ENCODE measurements at places on chromosomes 12 and 14.

- no peak for DNase-seq
These were observed 21.3 kb upstream of the HSP90B1 start for GRCh38 chr12:103908877-103909276.

DNA sequence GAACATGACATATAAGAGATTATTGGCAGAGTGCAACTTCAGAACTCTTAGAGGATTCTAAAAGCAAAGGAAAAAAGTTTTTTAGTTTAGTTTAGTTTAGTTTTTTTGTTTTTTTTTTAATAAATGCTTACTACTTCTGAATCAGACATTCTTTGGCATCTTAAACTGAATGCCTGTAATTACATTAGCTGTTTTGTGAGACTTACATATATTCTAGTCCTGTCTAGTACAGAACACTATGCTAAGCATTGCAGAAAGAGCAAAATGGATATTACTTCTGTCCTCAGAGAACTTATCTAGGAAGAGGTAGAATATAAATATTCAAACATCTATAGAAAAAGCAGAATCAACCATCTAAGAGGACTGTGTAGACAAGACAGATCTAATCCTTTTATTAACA is 133.2 kb downstream of the RAD51B start:
- DNase-seq: no peak

GRCh38 chr12:8950702-8951478 is 1.4 kb upstream of the M6PR start:
- DNase-seq: no peak

- DNase-seq: no peak
These were observed 5.6 kb downstream of the SIX1 start for GRCh38 chr14:60643463-60644314.

GRCh38 chr12:92540782-92541423 is 161.9 kb upstream of the PLEKHG7 start:
- no peak for DNase-seq

DNA sequence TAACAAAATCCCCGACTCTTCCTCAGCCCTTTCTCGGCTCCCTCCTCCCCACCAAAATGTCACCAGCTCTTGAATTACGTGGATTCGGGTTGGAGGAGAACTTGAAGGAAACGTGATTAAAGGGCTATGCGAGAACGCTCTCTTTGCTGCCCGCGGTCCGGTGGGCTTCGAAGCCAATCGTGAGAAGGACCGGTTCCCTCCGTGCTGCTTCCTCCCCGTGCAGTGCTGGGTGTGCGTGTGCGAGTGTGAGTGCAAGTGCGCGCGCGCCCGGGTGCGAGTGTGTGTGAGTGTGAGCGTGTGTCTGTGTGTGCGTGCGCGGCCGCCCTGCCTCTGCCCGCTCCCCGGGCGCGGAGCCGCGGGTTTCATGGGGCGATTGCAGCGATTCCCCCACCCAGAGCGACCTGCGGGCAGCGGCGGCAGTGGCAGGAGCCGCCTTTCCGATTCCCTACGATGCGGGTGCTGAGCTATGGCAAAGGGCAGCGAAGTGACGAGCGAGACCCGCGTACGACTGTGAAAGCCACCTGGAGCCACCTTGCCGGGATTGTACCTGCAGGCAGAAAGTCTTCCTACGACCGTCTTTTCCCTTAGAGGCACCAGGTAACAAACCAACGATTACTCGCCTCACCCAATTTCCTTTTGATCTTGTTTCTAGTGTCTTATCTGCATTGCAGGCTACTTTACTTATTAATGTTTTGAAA is 1.4 kb downstream of the LRFN5 start:
- DNase-seq: no peak

- no peak for DNase-seq
These were observed 5.9 kb downstream of the FOXA1 start for GRCh38 chr14:37588956-37589714.

DNA sequence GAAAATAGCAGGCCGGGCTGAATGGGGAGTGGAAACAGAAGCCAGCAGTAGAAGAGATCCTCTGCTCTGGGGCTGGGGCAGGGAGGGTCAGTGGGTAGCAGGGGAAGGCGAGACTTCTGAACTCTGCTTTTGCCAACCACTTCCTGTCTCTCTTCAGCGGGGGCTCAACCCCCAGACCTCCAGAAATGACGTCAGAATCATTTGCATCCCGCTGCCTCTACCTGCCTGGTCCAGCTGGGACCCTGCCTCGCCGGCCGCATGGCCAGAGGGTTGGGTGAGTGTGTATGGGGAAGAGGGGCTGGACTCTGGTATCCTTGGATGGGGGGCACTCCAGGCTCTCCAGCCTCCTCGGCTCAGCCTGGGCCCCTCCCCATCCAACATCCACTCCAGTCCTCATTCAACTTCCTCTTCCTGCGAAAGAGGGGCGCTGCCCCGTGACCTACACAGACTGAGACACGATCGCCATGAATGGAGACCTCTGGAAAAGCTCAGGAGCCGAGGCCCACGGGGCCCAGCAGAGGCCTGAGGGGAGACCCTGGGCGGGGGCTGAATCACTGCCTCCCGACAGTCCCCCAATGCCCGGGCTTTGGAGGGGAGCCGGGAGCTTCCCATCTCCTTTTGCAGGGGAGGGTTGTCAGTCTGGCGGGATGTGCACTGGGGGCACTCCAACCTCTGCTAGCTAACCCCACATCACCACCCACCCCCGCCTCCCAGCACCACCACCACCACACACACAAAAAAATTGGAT is 458 bp upstream of the HOXC4 start:
- DNase-seq: no peak

DNA sequence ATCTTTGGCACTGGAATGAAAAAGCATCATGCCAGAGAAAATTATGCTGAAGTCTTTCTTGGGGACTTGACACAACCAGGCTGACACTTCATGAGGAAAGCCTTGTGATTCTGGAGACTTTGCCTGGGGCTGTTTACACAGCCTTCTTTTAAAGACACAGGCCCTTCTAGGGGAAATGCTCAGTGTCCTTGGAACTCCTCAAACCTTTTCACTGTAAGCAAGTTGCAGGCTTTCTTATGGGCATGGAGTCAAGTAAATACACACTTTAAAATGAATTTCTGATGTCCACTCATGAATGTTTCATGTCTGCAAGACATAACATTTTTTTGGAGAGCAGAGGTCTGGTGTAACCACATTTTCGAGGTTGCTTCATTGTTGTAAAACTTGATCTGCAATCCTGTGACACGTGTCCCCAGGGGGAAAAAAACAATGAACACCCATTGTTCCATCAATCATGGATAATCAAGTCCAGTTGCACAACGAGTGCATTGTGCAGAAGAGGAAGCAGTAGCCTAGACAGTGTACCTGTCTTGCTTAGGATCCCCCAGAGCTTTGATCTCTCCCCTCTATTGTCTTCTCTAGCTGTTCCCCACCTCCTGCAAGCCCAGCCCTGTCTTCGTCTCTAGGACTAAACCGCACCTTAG is 155.1 kb upstream of the PRICKLE1 start:
- no peak for DNase-seq

DNA sequence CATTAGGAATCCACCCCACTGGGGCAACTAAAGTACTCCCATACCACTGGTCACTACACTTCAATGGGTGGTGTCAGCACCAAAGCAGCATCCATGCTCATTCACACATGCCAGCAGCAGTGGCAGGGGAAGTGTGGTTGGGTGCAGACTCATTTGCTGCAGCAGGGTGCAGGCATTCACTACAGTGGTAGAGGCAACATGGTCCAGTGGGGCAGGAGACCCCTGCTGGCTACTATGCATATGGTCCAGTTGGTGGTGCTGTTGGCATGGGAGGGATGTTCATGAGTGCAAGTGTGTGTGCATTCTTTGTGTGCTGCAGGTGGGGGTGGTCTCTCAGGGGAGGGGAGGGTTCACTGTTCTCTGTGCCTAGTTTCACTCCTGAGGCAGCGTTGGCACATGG is 908.4 kb upstream of the NOVA1 start:
- no peak for DNase-seq

- DNase-seq: no peak
These were observed 4.3 kb downstream of the HOXC9 start for GRCh38 chr12:54004063-54004840.

DNA sequence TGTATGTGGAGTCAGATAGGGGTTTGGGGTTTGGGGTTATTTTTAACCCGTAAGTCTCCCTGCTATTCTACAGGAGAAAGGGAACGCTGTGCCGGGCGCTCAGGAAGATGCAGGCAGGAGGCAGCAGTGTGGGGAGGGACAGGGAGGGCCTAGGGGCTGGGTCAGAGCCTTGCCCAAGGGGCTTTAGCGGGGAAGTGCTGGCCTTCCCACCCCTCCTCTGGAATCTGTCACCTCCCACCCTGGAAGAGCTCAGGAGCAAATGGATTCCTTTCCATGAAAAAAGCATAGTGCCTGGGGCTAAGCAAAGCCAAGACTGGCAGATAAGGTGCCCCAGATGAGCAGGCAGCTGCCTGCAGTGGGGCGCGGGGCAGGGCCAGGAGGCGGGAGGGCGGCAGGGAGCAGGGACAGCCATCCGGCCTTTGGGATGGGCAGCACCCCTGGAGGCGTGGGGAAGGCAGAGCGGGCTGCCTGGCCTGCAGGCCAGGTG is 7.3 kb upstream of the INF2 start:
- DNase-seq: no peak

GRCh38 chr12:52093346-52093745 is 13.8 kb downstream of the SMIM41 start:
- peak; percentile 95 for DNase-seq

DNA sequence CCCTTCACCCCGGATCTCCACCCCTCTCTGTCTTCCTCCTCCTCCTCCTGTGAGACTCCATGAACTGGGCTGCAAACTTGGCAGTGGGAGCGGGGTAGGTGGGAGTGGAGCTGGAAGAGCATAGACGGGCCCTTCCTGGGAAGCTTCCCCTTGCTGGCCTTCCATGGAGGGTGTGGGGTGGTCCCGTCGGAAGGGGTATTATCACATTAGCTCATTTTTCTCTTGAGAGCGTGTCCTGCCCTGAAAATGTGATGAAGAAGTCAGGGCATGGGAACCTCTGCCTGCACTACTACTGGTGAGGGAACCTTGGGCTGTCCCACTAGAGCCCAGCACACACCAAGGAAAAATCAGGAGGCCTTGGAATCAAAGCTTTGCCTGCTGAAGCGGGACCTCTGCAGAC is 66.5 kb downstream of the CACNA1C start:
- no peak for DNase-seq

DNA sequence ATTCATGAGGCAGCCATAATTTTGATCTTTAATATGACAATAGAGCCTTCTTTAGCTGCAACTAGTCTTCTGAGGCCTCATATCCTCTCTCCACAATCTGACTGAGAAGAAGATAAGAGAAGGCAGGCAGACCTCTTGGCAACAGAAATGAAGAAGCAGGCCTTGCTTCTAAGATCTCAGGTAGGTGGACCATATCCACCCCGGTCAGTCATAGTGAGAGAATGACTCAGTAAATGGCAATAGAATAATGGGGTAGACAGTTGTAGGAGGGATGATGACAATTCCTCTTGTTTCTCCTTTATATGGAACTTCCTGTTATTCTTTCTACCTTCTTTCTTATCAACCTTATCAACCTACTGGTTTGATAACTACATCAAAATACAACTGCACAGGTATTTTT is 246.7 kb upstream of the G2E3 start:
- no peak for DNase-seq

- DNase-seq: no peak
These were observed 96.6 kb downstream of the NKX2-1 start for GRCh38 chr14:36423430-36423829.

GRCh38 chr12:52721838-52722470 is 18.6 kb upstream of the KRT77 start:
- no peak for DNase-seq

DNA sequence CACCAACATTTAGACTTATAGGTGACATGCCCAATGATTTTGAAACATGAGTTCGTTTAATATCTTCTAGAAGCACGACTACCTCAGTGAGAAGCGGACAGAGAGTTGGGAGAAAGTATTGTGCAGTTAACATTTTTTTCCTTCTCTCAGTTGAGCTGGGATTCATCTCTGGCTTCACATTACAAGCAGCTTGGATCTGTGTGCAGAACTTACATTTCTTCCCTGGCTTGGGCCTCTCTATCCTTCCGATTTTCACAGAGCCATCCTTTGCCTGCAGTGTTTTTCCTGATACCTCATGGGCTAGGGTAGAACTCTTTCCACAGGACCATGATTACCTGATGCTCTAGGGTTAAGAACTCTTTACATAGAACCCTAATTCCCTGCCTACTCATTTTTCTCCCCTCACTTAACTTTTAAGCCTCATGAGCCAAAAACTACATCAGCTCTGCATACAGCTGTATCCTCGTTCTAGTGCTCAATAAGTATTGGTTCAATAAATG is 86.5 kb downstream of the FLRT2 start:
- DNase-seq: no peak

DNA sequence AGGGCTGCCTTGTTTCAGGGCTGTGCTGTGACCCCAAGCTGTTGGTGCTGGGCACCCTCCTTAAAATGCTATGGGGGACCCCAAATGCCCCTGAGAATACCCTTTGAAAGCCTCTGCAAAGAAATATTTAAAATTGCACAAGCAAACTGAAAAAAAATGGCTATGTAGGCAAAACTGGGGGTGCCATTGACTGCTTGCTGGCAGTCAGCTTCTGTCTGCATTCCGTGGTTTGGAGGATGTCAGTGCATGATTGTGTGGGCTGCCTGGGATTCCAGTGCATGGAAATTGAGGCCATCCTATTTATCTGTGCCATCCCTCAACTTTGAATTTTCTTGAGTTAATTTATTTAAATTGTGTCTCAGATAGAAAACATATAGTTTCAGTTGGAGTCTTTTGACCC is 113.7 kb upstream of the RTL1 start:
- DNase-seq: no peak

DNA sequence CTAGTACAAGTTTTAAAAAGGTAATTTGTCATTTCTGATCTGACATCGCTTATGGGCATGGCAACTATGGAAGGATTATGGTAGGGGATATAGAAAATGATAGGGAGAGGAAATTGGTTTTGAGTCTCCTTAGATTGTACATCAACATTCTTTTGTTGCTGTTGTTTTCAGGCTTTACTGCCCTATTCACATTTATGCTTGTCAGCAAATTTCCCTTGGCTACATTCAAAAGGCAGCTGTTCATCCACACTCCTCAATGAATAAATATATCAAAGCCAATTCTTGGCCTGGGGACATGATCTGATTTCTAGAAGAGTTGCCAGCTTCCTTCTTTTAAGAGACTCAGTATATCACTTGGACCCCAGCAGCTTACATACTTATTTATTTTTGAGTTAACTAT is 283.4 kb downstream of the CEP128 start:
- no peak for DNase-seq

DNA sequence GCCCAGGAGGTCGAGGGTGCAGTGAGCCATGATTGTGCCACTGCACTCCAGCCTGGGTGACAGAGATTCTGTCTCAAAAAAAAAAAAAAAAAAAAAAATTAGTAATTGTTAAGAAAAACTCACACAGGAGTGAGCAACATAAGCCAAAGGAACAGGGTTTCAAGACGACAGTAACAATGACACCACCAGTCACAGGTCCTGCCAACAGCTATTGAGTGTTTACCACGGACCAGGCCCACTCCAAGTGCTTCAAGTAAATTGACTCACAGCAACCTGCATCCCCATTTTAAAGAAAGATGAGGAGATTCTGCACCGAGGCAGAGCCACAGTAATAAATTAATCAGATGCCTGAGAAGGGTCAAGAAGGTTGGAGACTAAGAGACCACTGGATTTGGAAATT is 194.5 kb downstream of the DPF3 start:
- DNase-seq: no peak

GRCh38 chr12:56995930-56996496 is 10.3 kb downstream of the ZBTB39 start:
- DNase-seq: peak; percentile 32
